ENCODE measurements at places on chromosomes 13 and 19.

DNA sequence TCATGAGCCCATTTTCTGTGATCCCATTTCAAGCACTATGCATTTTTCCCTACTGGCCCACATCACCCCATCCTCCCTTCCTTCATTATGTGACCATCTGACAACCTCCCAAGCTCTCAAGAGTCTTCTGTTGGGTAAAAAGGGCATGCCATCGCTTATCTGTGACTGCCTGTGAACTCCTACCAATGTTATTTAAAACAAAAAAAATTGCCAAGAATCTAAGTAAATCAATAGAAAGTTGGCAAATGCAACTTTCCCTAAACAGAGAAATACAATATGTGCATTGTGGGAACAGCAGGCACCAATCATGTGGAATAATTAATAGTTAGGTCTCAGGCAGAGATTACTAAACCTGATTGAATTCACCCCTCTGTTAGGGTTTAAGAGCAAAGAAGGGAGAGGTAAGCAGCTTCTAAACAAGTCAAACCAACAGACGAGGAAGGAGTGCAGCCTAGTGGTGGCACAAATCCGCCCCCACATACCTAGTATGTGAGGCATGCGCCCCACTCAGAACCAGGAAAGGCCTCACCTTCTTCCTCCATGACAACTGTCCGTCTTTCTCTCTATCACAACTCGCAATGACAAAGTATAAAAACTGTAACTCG, 29.8 kb downstream of the DZIP1 start:
- no peak for DNase-seq

DNA sequence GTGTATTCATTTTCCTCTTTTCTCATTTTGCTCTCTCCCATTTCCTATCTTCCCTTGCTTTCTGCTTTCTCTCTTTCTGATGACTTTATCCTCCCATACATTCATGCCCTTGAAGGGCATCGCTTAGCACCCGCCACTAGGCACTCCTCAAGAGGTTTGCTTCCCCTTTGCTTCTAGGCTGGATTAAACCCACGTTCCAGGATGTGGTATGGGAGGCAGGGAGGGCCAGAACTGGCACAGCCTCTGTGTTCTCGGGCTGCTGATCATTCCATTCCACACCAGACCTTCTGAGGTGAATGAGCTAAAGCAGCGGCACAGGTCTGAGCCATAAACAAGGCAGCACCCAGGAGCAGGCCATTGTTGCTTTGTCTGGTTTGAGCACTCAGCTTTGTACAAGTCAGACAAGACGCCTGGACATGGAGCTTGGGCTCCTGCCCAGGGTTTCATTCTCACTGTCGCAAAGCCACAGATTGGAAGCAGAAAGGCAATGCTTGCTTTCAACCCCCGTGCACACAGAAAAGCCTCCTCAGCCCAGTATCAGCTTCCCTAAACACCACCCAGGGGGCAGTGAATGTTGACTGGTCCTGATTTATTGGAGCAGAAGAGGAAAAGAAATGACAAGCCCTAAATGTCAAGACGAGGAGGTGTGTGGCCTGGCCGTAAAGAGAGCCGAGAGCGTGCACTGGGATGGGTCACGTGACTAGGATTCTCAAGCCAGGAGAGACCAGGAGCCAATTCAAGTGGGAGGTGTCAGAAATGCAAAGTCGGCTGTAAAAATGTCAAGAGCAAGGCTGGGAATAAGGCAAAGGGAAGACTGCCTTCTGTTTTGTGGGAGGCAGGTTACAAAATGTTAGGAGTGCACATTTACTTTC, 218.0 kb upstream of the SERP2 start:
- DNase-seq, result no peak

DNA sequence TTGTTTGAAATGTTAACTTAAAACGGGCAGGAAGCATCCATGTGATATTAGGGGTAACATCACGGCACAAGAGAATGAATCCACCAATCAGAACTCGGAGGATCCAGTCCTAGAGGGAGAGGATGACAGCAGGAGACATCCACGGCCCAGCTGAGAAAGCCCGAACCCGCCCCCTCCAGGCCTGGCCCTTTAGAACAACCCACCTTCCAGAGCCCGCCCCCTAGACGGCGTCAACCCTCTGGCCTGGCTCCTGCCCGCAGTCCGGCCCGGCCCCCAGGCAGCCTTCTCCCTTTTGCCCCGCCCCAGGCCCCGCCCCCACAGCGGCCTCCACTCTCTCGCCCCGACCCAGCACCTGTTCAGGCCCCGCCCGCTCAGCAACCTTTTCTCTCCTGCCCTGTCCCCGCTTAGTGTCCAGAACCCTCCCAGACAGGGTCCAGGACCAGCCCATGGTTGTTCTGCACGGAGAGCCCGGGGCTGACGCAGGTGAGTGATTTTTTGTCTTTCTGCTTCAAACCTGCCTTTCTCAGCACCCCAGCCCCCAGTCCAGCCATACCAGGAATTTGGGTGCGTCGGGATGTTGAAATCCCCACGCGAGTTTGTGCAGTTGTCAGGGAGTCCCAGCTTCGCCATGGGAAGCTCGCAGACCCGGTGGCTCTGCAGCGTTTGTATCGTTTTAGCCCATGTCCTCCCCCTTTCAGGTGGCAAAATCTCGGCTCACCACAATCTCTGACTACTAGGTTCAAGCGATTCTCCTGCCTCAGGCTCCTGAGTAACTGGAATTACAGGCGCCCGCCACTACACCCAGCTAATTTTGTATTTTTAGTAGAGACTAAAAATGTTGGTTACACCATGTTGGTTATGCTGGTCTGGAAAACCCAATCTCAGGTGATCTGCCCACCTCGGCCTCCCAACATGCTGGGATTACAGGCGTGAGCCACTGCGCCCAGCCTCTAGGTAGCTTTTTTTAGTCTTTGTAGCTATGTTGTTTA, 16.1 kb downstream of the ZNF816 start:
- peak; percentile 79 for DNase-seq

- DNase-seq, result peak; percentile 66
These were observed 6.6 kb upstream of the FBXW9 start for GRCh38 chr19:12703046-12703445.

GRCh38 chr19:57305056-57305455, 15.2 kb upstream of the ZNF543 start:
- no peak for DNase-seq

- DNase-seq, result peak; percentile 60
These were observed 7.0 kb upstream of the REXO1 start for GRCh38 chr19:1855040-1855827.

DNA sequence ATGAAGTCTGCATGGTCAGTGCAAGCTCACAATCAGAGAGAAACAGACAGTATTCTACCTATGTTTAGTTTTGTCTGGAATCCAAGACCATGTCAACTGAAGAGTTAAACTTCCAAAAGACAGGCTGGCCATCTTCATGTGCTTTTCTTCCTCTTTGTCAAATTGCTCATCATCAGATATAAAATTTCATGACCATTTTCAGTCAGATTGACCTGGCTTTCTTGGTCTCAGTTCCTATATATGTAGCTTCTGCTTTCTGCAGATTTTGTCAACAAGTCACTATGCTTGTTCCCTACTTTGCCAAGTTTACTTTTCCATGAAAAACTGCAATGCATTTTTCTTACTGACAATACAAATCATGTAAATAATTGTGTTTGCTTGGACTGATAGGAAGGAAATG, 13.9 kb downstream of the SLC46A3 start:
- DNase-seq, result no peak

GRCh38 chr13:84303035-84303434, 420.8 kb upstream of the SLITRK1 start:
- DNase-seq, result no peak

GRCh38 chr13:75873494-75873893, 237.4 kb downstream of the LMO7 start:
- no peak for DNase-seq

- DNase-seq, result no peak
These were observed 10.8 kb downstream of the TMEM38A start for GRCh38 chr19:16671652-16672274.

DNA sequence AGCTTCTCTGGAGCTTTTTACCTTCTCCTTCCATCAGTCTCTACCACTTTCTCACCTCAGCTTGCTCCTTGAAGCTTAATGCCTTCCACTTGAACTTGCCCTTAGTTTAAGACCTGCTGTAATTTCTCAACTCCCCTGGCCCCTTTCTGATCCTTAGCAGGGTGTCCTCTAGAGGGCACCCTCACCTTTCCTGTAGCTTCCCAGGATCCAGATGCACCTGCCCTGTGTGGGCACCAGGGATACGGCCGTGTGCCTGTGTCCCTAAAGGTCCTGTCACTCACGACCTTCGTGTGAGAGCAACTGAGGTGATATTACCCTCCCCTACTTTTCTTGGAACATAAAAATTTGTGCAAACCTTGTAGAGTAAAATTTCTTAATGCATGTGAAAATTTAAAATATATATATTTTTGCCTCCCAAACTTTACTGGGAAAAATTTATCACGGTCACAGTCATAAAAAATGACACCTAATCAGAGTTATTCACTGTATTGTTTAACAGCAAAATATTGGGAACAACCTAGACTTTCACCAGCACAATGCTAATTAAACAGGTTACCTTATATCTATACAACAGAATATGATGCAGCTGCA, 46.4 kb downstream of the PSG3 start:
- DNase-seq, result peak; percentile 62
